ENCODE measurements at places on chromosomes 3 and 15.

DNA sequence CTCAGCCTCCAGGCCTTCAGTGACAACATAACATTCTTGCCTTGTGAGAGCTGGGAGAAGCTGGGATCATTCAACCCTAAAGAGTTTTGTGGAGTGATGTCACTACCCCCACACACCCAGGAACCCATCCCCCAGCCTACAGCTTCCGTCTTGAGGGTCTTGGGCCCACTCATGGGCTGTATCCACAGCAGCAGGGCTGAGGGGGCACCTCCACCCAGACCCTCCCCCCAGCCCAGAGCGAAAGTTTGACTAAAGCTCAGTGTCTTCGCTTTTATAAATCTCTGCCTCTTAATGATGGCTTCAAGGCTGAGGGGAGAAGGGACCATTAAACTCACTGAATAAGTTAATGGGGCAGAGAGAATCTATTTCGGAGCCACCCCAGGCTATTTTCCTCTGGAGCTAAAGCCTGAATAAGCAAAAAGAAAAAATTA, 23.8 kb downstream of the NTRK3 start:
- no peak for DNase-seq

DNA sequence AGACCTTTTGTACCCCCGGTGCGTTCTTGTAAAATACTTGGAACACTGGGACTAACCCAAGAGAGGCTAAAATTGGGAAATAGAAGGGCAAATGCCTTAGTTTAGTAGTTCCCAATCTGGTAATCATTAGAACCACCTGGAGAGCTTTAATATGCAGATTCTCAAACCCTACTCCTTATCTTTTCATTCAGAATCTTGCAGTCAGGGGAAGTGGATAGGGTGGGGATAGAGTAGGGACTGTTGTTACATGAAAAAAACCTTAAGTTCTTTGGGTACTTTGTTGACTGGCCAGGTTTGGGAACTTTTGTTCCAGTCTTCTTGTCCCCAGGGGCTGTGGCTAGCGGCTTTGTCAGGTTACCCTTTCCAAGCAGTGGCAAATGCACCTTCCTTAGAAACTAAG, 15.9 kb downstream of the MAPKBP1 start:
- DNase-seq = no peak

GRCh38 chr3:168539909-168540308, 444.2 kb upstream of the GOLIM4 start:
- no peak for DNase-seq

- no peak for DNase-seq
These were observed 36.4 kb downstream of the TAMM41 start for GRCh38 chr3:11810276-11810675.

Data from stimulated activated CD8-positive, alpha-beta memory T cell treated with anti-CD3 and anti-CD28 coated beads, Interleukin-2, amount 100 ng/mL, for 1 hour (primary cell).